Activated T-cell treated with anti-CD3 and anti-CD28 coated beads, Interleukin-2, amount 50 U/mL, for 24 hours (primary cell): ENCODE measurements at places on chromosomes 4 and X.

- no peak for DNase-seq
These were observed 92.0 kb upstream of the STS start for GRCh38 chrX:7055386-7056137.

DNA sequence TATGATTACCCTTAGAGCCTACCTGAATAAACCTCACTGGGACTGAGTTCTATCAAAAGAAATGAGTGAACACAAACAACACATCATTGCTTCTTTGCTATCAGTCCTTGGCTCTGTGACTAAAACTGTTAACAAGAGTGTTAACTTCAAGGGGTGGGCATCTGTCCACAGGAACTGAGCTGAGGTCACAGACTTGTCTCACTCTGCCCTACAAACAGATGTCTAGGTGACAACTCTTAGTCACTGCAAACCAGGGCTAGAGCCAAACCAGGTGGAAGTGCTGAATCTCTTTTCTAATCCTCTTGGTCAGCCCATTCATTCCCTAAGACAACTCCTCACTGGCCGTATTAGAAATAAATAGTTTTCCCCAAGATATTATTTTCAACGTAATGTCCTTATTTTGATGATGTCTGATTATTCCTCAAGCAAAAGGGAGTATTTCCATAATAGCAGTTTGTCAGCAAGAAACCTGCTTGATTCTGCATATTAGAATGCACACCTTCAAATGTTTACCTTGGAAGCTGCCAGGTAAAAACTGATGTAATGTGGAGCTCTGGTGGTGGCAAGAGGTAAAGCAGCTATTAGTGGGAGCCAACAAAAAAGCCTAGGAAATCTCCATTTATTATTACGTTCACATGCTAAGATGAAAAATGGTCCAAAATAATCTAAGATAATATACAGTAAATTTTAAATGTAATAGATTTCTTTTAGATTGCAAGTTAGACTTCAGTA, 4.0 kb downstream of the COL25A1 start:
- no peak for DNase-seq

DNA sequence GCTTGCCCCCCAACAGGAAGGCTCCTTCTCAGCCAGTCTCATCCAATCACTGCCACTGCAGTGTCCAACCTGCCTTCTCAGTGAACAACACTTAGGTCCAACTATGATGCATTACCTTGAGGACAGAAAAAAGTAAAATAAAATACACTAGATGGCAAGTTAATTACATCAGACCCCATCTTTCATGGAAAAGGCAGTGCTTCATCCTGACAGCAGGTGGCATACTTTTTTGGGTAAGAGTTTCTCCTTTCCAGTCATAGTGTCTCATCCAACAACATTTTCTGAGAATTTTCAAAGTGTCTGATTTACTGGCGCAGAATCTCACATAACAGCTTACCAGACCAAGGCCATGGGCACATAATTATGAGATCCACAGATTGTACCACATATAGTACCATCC, 1742.8 kb downstream of the PCDH7 start:
- no peak for DNase-seq

DNA sequence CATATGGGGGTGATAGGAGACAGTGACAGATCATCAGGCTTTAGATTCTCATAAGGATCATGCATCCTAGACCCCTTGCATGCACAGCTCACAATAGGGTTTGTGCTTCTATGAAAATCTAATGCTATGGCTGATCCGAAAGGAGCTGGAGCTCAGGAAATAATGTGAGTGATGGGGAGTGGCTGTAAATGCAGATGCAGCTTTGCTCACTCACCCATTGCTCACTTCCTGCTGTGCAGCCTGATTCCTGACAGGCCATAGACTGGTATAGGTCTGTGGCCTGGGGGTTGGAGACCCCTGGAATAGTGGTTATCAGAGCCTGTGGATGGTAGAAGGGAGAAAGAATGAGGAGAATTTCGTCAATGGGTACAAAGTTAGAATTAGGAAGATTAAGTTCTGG, 2751.1 kb downstream of the ARAP2 start:
- DNase-seq, result no peak
